Stimulated activated CD4-positive, alpha-beta T cell treated with anti-CD3 and anti-CD28 coated beads, Interleukin-15, amount 100 ng/mL, for 1 hour (primary cell): ENCODE measurements at places on chromosomes 11 and 22.

DNA sequence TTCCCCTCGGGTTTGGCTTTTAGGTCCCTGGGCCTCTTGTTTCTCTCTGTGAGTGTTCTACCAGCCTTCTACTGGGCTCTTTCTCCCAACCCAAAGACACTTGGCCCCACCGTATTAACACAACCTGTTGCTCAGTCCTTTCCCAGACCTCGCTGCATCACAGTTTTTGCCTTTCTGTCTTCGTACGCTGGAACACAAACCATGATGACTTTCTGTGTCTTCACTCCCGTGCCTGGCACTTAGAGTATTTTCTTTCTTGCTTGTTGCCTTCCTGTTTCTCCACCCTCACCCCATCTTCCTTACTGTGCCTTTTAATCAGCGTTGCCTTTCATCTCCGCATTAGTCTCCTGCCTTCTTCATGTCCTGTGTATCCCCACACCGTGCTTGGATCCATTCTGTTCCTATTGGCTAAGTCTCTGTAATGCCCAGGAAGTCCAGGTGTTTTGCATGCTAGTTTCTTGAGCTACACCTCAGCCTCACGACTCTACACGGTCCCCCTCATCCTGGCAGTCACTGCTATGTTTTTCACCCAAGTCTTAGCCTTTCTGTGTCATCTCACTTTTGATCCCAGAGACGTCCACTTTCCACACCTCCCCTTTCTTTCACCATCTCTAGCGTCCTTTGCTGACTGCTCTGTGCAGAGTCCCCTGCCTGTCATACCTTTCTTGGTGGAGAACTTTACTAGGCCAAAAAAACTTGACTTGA lies 1.6 kb downstream of the MARK2 start:
- DNase-seq, result no peak

- no peak for DNase-seq
Observed at GRCh38 chr11:15453211-15453765, 338.6 kb downstream of the INSC start.

DNA sequence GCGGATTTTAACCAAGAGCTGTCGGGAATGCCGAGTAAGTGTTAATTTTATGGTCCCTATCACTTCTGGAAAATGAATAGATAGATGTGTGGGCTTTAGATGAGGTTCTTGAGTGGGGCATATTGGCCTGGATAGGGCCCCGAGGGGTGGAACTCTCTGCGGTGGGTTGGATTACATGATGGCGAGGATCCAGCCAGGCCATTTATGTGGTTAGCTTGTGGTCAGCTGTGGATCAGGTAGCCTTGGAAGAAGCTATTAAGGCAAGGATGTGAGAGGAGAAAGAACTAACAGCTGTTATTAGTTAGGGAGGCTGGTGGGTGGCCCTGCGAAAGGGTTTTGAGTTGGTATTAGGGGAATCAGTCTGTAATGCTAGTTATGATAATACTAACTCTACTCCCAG lies 268.4 kb downstream of the NELL1 start:
- DNase-seq, result no peak

DNA sequence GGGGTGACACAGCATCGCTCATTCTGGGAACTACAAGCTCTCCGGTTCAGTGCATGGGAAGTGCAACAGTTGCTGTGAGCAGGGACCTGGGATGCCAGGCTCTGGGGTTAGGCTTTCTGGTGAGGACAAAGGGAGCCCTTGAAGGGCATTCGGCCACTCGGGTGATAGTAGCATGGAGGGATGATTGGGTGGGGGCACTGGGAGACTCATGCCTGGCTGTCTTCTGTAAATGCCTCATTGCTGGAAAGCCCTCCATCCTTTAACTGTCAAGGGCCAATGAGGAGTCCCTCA lies 9.9 kb downstream of the OAF start:
- no peak for DNase-seq

- no peak for DNase-seq
Observed at GRCh38 chr11:32200136-32200847, 109.4 kb downstream of the RCN1 start.

- no peak for DNase-seq
Observed at GRCh38 chr22:21587803-21588611, 20.5 kb downstream of the UBE2L3 start.

DNA sequence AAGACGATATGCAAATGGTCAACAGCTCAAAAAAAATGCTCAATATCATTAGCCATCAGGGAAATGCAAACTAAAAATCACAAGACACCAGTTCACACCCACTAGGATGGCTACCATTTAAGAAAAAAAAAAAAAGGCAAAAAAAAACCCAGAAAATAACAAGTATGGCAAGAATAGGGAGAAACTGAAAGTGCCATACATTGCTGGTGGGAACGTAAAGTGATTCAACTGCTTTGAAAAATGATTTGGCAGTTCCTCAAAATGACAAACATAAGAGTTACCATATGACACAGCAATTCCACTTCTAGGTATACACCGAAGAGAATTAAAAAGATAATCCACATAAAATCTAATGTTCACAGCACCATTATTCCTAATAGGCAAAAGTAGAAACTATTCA lies 47.5 kb downstream of the PICALM start:
- DNase-seq, result no peak

DNA sequence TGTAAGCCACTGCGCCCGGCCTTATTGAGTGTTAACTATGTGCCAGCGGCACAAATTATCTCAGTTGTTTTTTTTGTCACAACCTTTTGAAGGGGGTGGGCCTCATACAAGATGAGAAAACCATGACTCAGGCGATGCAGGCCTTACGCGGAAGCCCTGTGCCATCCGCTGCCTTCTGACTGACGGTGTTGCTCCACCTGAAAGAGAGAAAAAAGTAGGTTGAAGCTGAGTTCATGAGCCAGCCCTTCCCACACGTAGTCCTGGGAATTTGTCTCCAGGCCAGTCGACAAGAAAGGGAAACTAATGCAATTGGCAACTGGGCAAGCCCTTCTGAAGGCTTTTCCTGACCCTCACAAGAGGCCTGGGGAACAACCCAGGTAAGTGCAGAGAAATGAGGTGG lies 96.9 kb upstream of the CRYBB3 start:
- DNase-seq, result no peak

DNA sequence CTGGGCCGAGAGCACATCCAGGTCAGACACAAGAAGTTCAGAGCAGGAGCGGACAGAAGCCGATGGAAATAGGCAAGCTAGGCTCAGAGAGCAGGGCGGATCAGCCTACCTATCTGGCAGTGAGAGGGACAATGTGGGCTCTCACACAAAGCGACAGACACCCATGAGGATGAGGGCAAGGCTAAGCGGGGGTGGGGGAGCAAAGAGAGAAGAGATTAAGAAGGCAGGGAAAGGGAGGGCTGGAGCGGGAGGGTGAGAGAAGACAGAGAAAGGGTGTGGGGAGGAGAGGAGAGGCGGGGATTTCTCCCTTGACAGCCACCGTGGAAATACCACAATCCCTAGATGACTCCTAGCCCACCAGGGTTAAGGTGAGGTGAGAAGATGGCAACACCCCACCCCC lies 57.9 kb downstream of the BUD13 start:
- no peak for DNase-seq

- no peak for DNase-seq
Observed at GRCh38 chr11:12989428-12990161, 19.5 kb upstream of the RASSF10 start.

GRCh38 chr11:117929142-117929915 lies at the start of gene TMPRSS13:
Gene TMPRSS13, minus strand, starts transcription at chr11:117929402. Its CDS starts 95 bp downstream, at chr11:117929307.
- no peak for DNase-seq

DNA sequence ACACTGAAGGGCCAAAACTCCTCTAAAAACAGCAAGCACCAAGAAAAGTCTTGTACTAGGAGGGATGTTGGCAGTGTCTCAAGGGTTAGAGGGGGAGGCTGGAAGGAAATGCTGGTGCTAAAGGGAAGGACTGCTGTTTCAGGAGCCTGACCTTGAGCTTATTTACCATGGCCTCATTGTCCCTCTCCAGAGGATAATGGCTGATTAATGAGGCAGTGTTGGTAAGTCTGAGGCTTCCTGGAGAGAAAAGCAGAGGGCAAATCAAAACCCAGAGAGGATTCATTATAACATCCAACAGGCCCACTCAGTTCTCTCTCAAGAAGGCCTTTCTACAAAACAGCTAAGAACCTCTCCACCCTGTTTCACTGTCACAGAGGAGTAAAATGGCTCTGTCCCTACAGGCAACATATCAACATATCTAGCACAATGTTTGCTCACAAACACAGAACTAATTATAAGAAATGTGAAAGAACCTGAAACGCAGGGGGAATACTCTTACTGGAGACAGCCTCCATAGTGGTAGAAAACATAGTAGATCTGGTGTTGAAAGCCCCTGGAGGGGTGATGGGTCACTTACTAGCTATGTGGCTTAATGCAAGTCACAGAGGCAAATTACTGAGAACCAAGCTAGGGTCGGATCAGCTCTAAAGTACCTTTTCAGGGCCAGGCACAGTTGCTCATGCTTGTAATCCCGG lies 31.4 kb downstream of the NUMA1 start:
- DNase-seq, result no peak

DNA sequence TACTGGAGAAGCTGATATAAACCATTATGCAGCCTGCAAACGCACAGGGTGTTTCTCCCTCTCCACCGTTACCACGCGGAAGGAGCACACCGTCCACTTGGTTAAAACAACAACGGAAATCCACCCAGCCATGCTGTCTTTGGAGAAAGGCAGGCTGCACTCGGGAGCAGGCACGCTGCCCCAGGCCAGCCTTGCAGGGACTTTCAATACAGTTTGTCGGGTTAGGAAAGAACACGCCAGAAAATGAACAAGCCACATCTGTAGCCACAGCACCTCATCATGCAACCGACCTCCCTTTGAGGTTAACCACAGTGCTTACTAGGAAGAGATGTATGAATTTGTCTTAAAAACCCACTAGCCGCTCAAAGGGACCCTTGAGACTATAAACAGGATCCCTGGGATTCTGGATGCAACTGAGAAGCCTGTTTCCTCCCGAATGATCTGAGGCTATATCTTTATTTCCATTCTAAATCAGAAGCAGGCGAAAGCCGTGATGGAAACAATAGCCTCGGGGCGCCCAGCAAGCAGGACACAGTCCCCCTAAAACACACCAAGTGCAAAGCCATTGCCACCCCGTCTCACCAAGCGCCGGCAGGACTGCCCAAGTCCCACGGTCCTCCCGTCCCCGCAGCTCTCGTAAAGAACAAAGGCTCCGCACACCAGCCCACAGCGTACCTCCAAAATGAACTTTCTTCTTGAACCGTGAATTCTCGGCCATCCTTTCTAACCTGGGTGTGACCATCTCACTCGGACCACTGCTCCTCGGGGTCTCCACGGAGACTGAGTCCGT lies 318.9 kb downstream of the CTTN start:
- DNase-seq, result no peak

DNA sequence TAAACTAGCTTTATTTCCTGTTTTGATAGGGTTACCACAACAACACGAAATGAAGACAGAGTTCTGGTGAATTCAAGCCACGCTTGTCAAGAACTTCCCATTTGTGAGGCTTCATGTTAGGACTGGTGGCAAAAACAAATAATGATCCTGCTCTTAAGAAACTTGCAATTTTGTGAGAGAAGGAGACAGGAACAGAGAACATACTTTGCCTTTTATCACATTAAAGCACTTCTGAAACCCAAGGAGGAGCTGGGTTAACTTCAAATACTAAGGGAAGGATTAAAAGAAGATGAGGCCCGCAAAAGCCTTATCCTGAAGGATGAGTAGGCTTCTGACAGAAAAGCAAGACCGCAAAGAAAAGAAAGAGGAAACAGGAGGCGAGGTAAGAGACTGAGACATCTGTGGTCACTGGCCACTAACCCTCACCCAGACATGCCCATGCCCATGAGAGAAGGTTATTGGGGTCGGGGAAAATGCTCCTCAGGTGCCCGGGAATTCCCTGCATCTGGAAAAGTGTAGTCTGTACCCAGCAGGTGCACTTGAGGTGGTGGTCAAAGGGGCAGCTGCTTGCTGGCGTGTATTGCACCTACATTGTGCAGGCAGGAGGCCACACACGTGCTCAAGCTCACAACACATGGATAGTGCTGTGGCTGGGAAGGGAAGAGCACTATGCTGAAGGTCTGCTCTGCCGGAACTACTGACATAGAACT lies 50.5 kb downstream of the MAPK1 start:
- no peak for DNase-seq

DNA sequence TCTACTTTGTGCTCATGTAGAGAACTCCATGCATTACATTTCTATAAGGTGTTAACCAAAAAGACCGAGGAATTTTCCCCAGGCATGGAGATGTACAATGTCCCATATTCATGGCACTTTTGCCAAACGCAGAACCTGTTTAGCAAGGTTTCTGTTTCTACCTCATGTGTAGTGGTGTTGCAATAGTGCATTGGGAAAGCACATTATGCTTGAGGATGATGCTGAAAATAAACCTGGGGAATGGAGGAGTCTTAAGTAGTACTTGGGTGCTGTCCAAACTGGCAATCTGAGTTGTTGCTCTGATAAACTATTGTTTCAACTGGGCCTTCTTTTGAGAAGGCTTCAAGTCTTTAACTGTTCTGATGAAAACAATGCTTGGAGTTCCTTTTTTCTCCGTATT lies 11.5 kb upstream of the MUC15 start:
- DNase-seq, result no peak

DNA sequence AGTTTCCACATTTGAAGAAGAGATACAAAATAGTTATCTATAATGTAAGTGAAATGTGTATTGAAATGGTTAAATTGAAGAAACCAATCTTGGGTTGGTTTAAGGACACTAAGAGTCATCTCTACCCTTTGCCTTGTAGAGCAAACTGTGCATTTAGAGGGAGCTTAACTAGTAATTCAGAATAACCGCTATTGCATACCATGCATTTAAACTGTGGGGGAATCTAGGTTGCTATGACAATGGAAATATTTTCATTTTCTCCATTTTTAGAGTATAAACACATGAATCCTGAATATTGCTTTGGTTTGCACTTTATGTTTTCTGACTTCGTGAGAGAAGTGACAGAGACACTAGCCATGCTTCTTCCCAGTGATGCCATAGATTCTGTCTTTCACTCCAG lies 39.7 kb downstream of the FAT3 start:
- DNase-seq, result no peak

- no peak for DNase-seq
Observed at GRCh38 chr22:39731481-39731880, 160.9 kb downstream of the CACNA1I start.

DNA sequence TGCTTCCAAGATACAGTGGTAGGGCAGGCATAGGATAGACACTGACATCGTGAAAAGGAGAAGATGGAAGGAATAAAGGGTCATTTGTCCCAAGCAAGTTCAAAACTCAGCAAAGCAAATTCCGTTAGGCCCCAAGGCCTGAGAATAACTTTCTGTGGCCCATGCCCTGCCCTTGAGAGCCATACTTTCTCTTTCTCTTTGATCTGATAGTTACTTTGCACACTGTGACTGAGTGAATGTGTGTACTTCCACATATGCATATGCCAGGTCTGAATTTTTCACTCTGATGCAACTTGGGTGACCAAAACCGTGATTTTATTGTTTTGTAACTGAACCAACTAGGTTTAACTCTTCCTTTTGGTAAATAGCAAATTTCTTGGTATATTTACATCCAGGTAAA lies 371.5 kb downstream of the RAB38 start:
- no peak for DNase-seq
